T-helper 1 cell (primary cell): ENCODE measurements at places on chromosomes 6 and 20.

DNA sequence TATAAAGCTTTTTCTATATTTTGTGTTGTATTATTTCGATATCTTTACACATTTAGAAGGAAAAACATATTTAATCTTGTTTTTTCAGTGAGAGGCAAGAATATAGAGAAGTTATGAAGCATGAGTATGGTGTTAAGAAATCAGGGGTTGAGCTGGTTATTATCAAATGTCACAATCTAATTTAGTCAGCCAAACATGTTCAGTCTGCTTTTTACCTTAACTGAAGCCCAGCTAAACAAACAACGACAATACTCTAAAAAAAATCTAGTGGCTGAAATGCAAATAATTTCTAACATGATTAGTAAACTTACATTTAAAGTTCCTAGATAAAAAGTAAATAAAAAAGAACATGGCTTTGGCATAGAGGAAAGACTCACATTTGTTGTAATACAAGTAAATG is 433.8 kb upstream of the NRSN1 start:
- DNase-seq, result no peak

DNA sequence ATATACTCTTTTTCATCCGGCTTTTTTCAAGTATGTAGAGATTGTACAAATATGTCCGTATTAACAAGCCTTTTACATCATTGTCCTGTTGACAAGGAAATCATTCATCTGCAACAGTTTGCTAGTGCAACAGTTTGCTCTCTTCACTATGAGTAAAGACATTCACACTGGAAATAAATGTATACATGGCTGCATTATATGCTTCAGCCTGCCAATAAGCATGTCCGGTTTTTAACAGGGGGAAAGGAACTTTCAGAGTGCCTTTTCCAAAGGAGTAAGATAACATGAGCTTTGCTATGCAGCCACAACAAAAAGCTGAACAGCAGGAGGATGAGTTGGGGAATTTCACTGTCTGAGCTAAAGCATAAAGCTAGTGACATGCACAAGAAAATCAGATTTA is 99.4 kb upstream of the ADTRP start:
- DNase-seq, result no peak

GRCh38 chr6:144064402-144065212 is 30.8 kb downstream of the SF3B5 start:
- DNase-seq, result peak; percentile 31

- no peak for DNase-seq
Measured at GRCh38 chr6:46850792-46851191, 57.6 kb downstream of the MEP1A start.

DNA sequence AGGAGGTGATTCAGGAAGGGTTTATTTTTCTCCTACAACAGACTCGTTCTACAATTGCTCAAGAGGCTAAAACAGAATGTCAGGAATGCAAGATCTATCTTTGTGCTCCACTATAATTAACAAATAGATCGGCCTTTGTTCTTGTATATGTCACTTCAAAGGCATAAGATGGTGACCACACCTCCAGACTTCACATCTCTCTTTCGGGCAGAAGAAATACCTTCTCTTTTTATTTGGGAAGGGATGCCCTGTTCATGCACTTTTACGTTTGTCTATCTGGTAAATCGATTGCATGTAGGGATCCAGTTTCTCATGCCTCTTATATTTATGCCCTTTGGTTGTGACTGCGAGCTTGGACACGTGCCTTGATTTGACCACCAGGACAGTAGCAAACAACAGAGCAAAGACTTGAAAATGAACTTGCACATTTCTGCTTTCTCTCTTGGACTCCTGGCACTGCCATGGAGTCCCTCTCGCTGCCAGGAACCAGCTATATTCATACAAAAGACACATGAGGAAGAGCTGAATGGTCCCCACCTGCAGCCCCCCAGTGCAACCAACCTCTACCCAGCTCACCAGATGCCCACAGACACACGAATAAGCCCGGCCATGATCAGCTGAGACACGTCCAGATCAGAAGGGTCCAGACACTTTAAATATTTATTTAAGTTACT is 219.8 kb upstream of the STXBP5 start:
- no peak for DNase-seq

GRCh38 chr20:38870733-38871559 is 55.3 kb upstream of the FAM83D start:
- DNase-seq, result no peak

DNA sequence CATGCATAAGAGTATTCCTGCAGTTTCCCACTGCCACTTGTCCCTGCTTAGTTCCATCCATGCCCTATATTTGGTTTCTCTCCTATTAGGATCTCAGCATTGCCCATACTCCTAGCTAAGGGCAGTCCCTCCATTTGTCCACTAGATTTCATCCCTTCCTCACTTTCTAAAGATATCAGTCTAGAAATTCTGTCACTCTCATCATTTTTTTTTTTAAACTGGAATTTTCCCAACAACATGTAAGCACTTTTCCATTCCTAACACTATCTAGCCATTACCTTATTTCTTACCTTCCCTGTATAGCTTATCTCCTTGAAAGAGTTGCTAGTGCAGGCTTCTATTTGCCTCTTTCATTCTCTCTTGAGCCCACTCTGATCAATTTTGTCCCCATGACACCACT is 312.2 kb downstream of the BTBD3 start:
- no peak for DNase-seq

DNA sequence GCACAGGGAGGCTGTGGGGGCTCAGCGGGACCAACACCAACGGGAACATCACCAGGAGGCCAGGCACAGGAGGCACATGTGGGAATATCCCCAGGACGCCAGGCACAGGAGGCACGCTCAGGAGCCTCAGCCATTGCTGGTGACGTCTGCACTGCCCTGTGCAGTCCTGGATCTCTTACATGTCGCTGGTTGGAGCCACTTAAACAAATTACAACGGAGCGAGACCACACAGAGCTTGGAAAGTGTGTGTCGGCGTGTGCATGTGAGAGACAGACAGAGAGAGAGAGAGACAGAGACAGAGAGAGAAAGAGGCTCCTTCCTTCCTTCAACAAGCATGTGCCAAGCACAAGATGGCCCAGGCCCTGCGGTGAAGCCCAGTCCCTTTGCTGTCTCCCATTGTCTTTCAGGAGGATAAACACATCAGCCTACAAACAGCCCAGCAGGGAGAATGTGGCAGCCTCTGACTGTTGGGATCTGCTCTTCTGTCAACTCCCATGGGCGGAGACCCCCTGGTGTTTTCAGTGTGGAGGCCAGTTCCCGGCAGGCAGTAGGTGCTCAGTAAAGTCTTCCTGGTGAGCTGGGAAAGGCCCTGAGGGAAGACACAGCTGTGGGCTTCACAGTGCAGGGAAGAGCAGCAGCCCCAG is 112.7 kb upstream of the THBS2 start:
- no peak for DNase-seq

GRCh38 chr20:63469713-63470101 is 2.7 kb downstream of the KCNQ2 start:
- DNase-seq, result no peak

DNA sequence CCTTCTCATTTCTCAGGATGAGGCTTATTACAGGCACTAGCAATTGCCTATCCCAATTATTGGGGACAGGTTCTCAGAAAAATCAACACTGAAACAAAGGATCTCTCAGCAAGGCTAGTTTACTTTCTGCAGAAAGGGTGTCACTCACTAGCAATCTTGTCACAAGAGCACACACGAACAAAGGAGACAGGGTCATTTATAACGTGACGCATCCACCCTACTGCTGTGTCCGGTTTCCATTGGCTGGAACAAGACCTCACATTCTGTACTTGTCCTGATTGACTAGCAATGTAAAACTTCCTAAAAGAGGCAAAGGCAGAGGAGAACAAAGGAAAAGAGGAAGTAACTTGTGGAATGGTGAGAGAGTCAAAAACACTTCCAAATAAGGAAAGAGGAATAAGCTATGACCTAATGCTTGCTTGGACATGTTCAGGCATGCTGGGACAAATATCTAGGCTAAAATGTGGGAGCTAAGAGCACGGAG is 160.2 kb upstream of the STXBP5 start:
- DNase-seq, result no peak
